Suprapubic skin (tissue), 4 donors: ENCODE measurements at places on chromosomes 1 and 21. TPM values are rescaled to one million over a fixed set of nuclear protein-coding genes. Genes with fewer than 3 reads are reported as not detected.

DNA sequence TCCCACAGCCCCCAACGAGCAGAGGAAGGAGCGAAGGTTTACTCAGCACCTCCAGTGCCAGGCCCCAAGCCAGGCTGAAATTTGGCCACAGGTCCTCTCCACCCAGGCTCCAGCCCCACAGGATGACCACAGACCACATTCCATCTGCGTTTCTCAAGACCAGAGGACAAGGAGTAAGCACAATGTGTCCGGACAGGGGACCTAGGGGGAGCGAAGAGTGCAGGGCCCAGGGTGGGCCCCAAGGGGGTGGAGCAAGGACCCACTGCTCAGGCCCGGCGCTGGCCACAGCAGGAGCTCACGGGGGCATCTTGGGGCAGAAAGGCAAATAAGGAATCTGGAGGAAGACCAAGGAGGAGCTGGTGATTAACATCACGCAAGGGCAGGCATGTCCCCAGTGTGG lies 100.5 kb downstream of the NPHP4 start:
- H3K4me1 ChIP-seq: no peaks in the 10 kb centered on the region
- DNase-seq: no peak
- peaks cover 24% of the 10 kb centered on the region for H3K36me3 ChIP-seq
- no peak overlapping the region for H3K27ac ChIP-seq
- no peaks in the 10 kb centered on the region for H3K27me3 ChIP-seq

DNA sequence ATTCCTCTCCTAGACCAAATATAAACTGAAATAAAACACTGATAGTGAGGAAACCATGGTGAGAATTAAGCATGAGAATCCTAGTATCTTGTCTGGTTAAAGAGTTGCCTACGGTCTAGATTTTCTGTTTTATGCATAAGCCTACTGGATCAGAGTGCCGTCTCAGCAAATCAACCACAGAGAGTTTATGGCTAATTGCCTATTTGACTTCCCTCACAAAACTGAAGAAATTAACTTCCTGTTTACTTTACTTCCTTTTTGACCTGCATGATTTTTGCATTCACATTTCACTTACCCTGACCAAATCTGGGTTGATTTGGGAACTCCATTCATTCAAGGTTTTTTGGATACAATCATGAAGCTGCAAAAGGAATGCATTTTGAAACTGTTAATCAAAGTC lies 5.0 kb downstream of the GCLM start:
- H3K27ac ChIP-seq: no peak overlapping the region
- no peak overlapping the region for H3K4me3 ChIP-seq
- no peaks in the 10 kb centered on the region for H3K27me3 ChIP-seq
- H3K4me1 ChIP-seq: peaks cover 16% of the 10 kb centered on the region
- no peaks in the 10 kb centered on the region for H3K36me3 ChIP-seq
- no peak for DNase-seq

- H3K4me3 ChIP-seq: no peak overlapping the region
- H3K4me1 ChIP-seq: no peaks in the 10 kb centered on the region
- peaks cover 10% of the 10 kb centered on the region for H3K27me3 ChIP-seq
- DNase-seq: no peak
These were observed 437.6 kb downstream of the PTPRU start for GRCh38 chr1:29673669-29674626.

- peaks cover 20% of the 10 kb centered on the region for H3K4me1 ChIP-seq
- no peaks in the 10 kb centered on the region for H3K27me3 ChIP-seq
- peaks cover 8% of the 10 kb centered on the region for H3K36me3 ChIP-seq
- no peak overlapping the region for H3K4me3 ChIP-seq
- DNase-seq: no peak
These were observed 24.5 kb downstream of the KIAA0319L start for GRCh38 chr1:35532497-35533223.

DNA sequence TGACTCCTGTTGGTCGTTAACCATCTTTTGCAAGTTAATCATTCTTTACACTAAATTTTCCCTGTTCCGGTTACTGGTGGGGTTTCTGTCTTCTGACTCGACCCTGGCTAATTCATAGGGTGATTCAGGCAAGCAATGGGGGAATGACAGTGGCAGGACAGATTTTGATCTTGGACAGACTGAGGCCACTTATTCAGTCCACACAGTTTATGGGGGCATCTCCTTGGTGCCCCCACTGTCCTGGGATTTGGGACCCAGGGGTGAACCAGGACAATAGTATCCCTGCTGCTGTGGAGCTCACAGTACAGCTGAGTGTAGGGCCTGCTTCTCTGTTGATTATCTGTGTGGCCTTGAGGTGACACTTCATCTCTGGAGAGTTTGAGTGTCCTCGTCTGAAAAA lies 540.4 kb downstream of the MATN1 start:
- H3K4me3 ChIP-seq: no peak overlapping the region
- H3K27ac ChIP-seq: no peak overlapping the region
- no peaks in the 10 kb centered on the region for H3K36me3 ChIP-seq
- H3K4me1 ChIP-seq: no peaks in the 10 kb centered on the region
- H3K27me3 ChIP-seq: peaks cover 22% of the 10 kb centered on the region

DNA sequence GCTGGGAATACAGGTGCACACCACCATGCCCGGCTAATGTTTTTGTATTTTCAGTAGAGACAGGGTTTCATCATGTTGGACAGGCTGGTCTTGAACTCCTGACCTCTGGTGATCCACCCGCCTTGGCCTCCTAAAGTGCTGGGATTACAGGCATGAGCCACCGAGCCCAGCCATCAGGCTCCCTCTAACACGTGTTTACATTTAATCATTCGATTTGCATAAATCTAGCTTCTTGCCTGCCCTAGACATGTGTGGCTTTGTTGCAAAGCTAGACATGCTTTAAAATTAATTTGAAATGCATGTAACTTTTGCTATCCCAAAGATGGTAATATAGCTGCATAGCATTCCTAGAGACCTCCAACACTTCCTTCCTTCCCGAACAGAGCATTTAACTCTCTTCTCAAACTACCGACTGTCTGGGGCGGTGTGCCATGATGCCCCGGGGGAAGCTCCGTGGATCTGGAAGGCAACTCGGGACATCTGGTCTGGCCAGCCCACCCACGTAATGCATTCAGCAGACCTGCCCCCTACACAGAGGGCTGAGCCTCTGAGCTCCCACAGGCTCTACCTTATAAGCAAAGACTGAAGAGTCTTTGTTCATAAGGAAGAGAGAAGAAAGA lies 34.6 kb upstream of the NID1 start:
- DNase-seq: no peak
- no peak overlapping the region for H3K27ac ChIP-seq
- H3K4me3 ChIP-seq: no peak overlapping the region
- H3K27me3 ChIP-seq: peaks cover 7% of the 10 kb centered on the region
- peaks cover 12% of the 10 kb centered on the region for H3K4me1 ChIP-seq

GRCh38 chr1:67393240-67393639 lies 37.0 kb downstream of the SERBP1 start:
- no peaks in the 10 kb centered on the region for H3K27me3 ChIP-seq
- H3K4me1 ChIP-seq: peaks cover 22% of the 10 kb centered on the region
- DNase-seq: no peak
- H3K4me3 ChIP-seq: no peak overlapping the region
- H3K27ac ChIP-seq: peak overlapping the region; percentile 24

GRCh38 chr1:231027971-231028370 lies 12.1 kb downstream of the FAM89A start:
- no peaks in the 10 kb centered on the region for H3K36me3 ChIP-seq
- H3K4me3 ChIP-seq: no peak overlapping the region
- peaks cover 3% of the 10 kb centered on the region for H3K4me1 ChIP-seq

GRCh38 chr1:11391886-11392285 lies 87.1 kb upstream of the DISP3 start:
- peaks cover 68% of the 10 kb centered on the region for H3K27me3 ChIP-seq
- no peak overlapping the region for H3K27ac ChIP-seq
- H3K4me3 ChIP-seq: no peak overlapping the region
- no peaks in the 10 kb centered on the region for H3K4me1 ChIP-seq
- no peaks in the 10 kb centered on the region for H3K36me3 ChIP-seq
- DNase-seq: no peak

DNA sequence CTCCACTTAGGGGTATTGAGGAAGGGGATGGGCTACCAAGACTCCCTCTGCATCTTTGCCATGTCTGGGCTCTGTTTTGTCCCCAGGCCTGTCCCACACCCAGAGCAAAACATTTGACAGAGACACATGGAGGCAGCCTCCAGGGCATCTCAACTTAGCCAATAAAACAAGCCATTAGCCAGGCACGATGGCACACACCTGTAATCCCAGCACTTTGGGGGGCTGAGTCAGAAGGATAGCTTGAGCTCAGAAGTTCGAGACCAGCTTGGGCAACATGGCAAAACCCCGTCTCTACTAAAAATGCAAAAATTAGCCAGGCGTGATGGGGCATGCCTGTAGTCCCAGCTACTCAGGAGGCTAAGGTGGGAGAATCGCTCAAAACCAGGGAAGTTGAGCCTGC lies 120.3 kb upstream of the IPO9 start:
- H3K27me3 ChIP-seq: no peaks in the 10 kb centered on the region
- H3K36me3 ChIP-seq: no peaks in the 10 kb centered on the region
- peaks cover 54% of the 10 kb centered on the region for H3K4me1 ChIP-seq
- DNase-seq: no peak
- no peak overlapping the region for H3K4me3 ChIP-seq

GRCh38 chr1:228369608-228370438 lies 36.8 kb downstream of the TRIM11 start:
- H3K27ac ChIP-seq: no peak overlapping the region
- H3K27me3 ChIP-seq: no peaks in the 10 kb centered on the region
- H3K4me1 ChIP-seq: peaks cover 6% of the 10 kb centered on the region
- DNase-seq: peak; percentile 49
- no peak overlapping the region for H3K4me3 ChIP-seq

- no peaks in the 10 kb centered on the region for H3K36me3 ChIP-seq
- H3K27me3 ChIP-seq: peaks cover 27% of the 10 kb centered on the region
- no peak for DNase-seq
- H3K4me1 ChIP-seq: peaks cover 17% of the 10 kb centered on the region
These were observed 616 bp downstream of the MCOLN3 start for GRCh38 chr1:85047472-85048295.

GRCh38 chr21:41877901-41878830 lies 978 bp downstream of the PRDM15 start:
- peaks cover 24% of the 10 kb centered on the region for H3K4me1 ChIP-seq
- DNase-seq: no peak
- no peaks in the 10 kb centered on the region for H3K27me3 ChIP-seq

- no peaks in the 10 kb centered on the region for H3K36me3 ChIP-seq
- no peak for DNase-seq
- no peaks in the 10 kb centered on the region for H3K4me1 ChIP-seq
- no peaks in the 10 kb centered on the region for H3K27me3 ChIP-seq
- no peak overlapping the region for H3K27ac ChIP-seq
These were observed 22.7 kb downstream of the ABL2 start for GRCh38 chr1:179206812-179207211.

GRCh38 chr1:198166900-198167299 lies 10.1 kb downstream of the NEK7 start:
- H3K27ac ChIP-seq: no peak overlapping the region
- H3K27me3 ChIP-seq: no peaks in the 10 kb centered on the region
- no peak overlapping the region for H3K4me3 ChIP-seq
- no peaks in the 10 kb centered on the region for H3K36me3 ChIP-seq

DNA sequence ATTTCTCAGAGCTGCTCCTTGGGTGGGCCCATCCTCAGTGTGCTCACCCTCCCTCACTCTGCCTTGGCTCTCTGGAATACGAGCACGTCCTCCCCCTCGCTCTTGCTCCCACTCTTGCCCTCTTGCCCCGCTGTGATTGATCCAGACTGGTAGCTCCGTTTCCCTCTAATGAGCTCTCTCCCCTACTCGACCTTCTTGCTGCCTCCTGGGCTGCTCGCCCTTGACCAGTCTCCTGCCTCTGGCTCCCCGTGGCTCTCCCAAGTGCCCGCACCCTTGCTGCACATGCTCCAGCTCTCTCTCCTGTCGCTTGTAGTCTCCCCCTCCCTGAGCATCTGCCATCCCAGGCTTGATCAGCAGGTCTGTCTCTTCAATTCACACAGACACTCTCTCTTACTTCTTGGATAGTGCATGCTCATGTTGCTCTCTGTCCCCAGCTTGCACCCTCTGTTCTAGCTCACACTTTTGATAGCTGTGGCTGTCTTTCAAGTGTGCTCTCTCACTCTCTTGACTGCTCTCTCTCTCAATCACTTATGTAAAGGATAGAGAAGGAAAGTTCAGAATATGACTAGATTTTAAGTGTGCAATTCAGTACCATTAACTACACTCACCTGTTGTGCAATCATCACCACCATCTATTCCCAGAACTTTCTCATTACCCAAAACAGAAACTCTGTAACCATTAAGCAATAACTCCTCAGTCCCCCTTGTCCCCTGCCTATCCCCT lies 51.1 kb downstream of the PHC2 start:
- H3K27me3 ChIP-seq: no peaks in the 10 kb centered on the region
- no peaks in the 10 kb centered on the region for H3K36me3 ChIP-seq
- H3K27ac ChIP-seq: no peak overlapping the region
- no peak for DNase-seq
- H3K4me3 ChIP-seq: no peak overlapping the region
- H3K4me1 ChIP-seq: peaks cover 13% of the 10 kb centered on the region

GRCh38 chr1:76622774-76623528 lies 244.3 kb upstream of the ST6GALNAC5 start:
- no peak overlapping the region for H3K4me3 ChIP-seq
- no peaks in the 10 kb centered on the region for H3K27me3 ChIP-seq
- DNase-seq: no peak
- no peak overlapping the region for H3K27ac ChIP-seq
- H3K36me3 ChIP-seq: no peaks in the 10 kb centered on the region

- H3K36me3 ChIP-seq: peaks cover 47% of the 10 kb centered on the region
- no peak overlapping the region for H3K27ac ChIP-seq
- H3K4me3 ChIP-seq: peak overlapping the region; percentile 38
- no peaks in the 10 kb centered on the region for H3K27me3 ChIP-seq
- no peak for DNase-seq
- H3K4me1 ChIP-seq: peaks cover 14% of the 10 kb centered on the region
These were observed 650 bp downstream of the TNFAIP8L2 start for GRCh38 chr1:151157067-151157531.

GRCh38 chr1:183600136-183600535 lies 9.9 kb upstream of the NCF2 start:
- H3K27ac ChIP-seq: no peak overlapping the region
- H3K4me3 ChIP-seq: no peak overlapping the region
- H3K27me3 ChIP-seq: no peaks in the 10 kb centered on the region

DNA sequence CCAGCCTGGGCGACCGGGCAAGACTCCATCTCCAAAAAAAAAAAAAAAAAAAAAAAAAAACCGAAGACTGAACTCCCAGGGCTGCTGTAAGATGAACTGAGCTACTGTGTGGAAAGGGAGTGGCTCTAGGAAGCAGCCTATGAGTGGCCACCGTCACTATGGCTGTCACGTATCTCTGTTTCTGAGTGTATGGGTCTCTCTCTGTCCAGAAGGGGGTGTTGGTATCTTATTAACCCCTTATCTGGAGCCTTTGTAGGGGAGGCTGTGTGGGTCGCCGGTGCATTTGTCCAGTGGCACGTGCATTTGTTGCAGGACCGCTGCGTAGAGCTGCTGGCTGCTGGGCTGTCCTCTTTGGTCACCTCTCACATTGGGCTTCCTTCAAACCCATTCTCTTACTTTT lies 326.6 kb downstream of the CAMTA1 start:
- DNase-seq: no peak
- H3K36me3 ChIP-seq: no peaks in the 10 kb centered on the region
- H3K4me1 ChIP-seq: no peaks in the 10 kb centered on the region

The MATN1 gene
- not detected for total RNA-seq

The ANXA9 gene
- total RNA-seq: 53.8 TPM

The CLDN14 gene
- total RNA-seq: not detected

The TMEM200B gene
- total RNA-seq: 4.0 TPM

The SGIP1 gene
- total RNA-seq: 0.10 TPM

The ATP1A4 gene
- total RNA-seq: not detected

The ELF3 gene
- total RNA-seq: 39.9 TPM
